Left ventricle myocardium superior (tissue), 1 donor: ENCODE measurements at places on chromosomes 16 and 17.

GRCh38 chr17:75352079-75352569 is 53.4 kb downstream of the GRB2 start:
- no peak for DNase-seq

DNA sequence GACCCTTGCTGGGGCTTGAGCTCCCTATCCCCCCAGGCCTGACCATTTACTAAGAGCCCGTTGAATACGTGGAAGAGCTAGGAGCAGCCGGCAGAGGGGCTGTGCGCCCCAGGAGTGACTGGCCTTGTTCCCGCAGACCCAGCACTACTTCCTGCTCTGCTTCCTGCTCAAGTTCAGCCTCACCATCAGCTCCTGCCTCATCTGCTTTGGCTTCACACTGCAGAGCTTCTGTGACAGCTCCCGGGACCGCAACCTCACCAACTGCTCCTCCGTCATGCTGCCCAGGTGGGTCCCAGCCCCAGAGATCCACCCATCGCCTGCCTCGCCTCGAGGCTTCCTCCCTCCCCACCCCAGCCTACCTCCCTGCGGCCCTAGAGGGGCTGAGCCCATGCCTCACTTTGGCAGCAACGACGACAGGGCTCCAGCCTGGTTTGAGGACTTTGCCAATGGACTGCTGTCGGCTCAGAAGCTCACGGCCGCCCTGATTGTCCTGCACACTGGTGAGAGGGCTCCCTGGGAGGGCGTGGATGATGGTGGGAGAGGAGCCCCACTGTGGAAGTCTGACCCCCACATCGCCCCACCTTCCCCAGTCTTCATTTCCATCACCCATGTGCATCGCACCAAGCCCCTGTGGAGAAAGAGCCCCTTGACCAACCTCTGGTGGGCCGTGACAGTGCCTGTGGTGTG is 17.2 kb downstream of the CASKIN2 start:
- DNase-seq: peak; percentile 31

DNA sequence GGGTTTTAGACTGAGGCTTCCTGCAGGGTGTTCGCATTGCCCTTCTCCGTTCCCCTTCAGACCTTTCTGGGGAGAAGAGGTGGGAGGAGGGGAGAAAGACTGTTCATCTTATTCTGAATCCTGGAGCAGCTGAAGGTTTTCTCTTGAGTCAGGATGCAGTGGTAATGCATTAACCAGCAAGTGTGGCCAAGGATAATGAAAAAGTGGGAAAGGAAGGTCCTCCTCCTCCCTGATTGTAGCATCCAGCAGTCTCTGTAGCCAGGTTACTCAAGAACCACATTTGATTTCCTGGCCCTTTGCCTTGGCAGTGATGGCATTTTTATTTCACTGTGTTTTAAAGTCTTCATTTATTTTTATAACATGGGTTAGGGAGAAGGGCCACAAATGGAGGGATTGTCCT is 59.1 kb downstream of the CYLD start:
- DNase-seq: no peak

- DNase-seq: peak; percentile 58
Measured at GRCh38 chr17:42980766-42981397, 517 bp downstream of the RUNDC1 start.

- DNase-seq: no peak
Measured at GRCh38 chr17:78512976-78513375, 64.2 kb downstream of the DNAH17 start.

DNA sequence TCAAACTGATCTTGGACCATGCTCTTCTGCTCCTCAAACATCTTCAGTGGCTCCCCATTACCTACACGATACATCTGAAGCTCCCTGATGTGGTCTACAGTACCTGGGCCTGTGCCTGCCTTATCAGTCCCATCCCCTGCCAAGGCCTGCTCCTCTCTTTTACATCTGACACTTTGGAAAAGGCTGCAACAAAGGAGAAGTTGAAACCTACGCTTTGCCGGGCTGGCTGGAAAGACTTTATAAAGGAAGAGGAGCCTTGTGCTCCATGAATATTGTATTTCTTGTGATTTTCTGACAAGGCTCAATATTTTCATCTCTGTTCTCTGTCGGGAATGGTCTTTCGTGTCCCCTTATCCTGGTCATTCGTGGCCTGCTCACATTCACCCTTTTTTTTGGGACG is 132.5 kb downstream of the XYLT1 start:
- DNase-seq: no peak

GRCh38 chr16:31083981-31084380 is 4.8 kb downstream of the PRSS53 start:
- no peak for DNase-seq

DNA sequence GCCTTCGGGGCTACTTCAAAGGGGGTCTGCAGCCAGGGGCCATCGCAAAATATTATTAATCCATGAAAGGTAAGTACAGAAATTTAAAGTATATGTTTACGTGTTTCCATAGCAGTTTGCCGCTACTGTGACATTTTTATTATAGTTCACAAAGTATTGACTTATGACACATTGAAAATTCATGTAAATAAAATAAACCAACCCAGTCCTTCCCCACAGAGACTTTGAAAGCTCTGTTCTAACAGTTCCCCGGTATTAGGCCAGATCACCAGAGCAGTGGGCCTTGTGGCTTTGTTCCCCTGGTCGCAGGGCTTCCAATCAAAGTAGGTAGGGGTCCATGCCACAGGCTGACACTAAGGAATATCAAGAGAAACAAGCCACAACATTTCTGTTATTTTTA is 13.9 kb downstream of the KIAA0753 start:
- DNase-seq: no peak

GRCh38 chr16:88735616-88736015 is 29.3 kb downstream of the CTU2 start:
- DNase-seq: no peak

GRCh38 chr16:65749506-65749905 is 617.0 kb upstream of the CDH5 start:
- no peak for DNase-seq

DNA sequence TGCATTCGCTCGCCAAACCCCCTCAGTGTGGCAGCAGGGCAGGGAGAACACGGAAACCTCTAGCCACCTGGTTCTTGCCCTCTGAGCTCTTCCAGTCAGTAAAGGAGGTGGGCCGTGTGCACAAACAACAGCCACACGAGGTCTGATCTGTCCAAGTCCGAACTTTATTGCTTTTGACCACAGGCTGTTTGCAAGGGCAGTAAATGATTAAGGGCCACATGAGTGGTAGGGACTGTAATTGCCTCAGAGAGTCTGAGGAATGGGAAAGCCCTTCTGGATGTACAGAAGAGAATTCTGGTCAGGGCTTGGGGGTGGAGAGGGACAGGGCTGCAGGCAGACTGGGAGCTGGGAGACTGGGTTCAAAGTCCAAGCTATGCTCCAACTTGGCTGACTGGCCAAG is 75.7 kb upstream of the LHX1 start:
- DNase-seq: no peak

GRCh38 chr16:75203667-75204409 is 3.1 kb downstream of the CTRB2 start:
- DNase-seq: no peak

- DNase-seq: no peak
Measured at GRCh38 chr16:69563605-69564580, 1.9 kb upstream of the NFAT5 start.

DNA sequence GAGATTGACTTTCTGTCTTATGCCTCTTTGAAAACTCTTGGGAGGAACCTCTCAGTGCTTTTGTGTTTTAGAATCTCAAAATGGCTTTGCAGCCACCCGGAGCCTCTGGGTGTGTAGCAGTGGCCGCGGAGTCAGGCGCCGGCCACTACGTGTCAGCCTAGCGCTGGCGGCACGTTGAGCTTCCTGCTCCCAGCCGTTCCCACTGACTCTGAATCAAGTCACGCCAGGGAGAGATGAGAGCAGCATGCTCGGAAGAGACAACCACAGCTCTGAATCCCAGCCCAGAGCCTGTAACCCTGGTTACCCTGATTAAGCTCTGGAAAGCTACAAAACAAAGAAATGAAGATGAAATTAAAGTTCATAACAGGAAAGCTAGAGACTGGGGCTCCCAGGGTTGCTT is 97.4 kb upstream of the CACNG5 start:
- DNase-seq: peak; percentile 72

GRCh38 chr17:30104575-30105339 is 11.9 kb upstream of the NSRP1 start:
- peak; percentile 69 for DNase-seq

GRCh38 chr17:7712111-7712771 is 5.3 kb upstream of the DNAH2 start:
- no peak for DNase-seq

DNA sequence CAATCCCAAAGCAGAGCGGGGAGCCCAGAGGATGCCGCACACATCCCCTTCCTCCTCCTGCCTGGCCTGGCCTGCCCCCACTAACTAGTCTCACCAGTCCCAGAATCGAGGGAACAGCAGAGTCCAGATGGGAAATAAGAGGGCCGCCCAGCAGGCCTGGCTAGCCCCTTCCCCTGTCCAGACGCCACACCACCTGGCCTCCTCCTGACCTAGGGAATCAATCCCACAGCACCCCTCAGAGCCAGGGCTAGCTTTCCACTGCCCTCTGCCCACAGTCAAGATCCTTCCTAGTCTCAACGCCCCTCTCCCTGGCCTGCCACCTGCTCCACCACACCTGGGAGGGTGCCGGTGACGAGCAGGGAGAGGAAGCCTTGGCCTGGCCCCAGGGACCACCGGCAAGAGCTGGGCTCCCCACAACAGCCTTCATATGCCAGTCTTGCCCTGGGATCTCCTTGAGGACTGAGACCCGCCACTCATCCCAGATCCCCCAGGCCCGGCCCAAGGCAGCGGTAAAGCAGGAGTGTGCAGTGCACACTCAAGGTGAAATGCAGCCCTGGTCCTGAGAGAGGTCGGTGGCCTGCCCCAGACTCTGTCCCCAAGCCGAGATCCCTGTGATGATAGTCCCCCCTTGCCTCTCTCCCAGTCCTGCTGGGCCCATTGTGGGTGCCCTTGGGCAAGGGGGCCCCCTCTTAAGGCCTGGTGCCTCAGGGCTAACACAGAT is 27.9 kb downstream of the KATNB1 start:
- DNase-seq: no peak

- no peak for DNase-seq
Measured at GRCh38 chr16:49440156-49441065, 66.8 kb downstream of the C16orf78 start.

DNA sequence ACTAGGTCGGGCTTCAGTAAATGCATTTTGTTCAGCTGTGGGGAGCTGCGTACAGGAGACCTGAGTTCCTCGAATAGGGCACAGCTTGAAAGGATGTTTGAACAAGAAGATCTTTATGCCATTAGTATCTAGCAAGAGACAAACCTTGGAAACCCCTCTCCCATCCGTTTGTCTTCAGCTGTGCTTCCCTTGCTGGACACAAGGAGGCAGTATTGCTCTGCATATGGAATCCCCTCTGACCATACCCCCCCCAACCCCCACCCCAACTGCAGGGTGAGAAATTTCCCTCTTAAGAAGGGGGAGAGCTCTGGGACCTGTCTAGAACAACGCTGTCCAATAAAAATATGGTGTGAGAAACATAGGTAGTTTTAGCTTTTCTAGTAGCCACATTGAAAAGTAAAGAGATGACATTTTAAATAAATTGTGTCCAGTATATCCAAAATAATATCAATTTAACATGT is 1.6 kb downstream of the MRM1 start:
- no peak for DNase-seq

DNA sequence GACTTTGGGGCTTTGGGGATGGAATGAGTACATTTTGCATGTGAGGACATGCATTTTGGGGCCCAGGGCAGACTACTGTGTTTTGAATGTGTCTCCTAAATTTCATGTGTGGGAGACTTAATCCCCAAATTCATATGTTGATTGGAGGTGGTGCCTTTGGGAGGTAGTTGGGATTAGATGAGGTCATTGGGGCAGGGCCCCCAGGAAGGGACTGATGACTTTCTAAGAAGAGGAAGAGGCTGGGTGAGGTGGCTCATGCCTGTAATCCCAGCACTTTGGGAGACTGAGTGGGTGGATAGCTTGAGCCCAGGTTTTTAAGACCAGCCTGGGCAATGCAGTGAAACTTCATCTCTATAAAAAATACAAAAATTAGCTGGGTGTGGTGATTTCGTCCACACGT is 42.8 kb upstream of the RAI1 start:
- no peak for DNase-seq

DNA sequence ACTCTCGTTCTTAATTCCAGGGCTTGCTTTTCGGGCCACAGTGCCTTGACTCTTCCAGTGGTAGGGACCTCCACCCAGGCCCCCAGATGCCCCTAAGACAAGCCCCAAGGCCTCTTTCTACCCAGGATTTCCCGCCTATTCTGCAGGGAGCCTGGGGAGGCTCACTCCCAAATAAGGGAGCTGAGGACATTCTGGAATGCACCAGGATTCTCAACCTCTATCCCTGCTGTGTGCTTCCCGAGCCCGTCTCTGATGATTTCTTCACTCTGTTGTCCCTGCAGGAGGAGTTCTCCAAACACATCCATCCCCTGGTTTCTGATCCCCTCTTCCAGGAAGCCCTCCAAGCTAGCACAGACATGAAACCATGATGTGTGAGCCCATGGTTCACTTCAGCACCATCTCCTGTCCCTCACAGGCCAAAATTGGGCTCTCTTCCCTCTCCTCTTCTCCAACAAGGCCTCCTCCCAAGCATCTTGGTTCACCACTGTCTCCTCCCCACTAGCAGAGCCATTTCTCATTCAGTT is 255.9 kb downstream of the KATNIP start:
- no peak for DNase-seq

- no peak for DNase-seq
Measured at GRCh38 chr17:1882836-1883235, 53.0 kb downstream of the RPA1 start.

DNA sequence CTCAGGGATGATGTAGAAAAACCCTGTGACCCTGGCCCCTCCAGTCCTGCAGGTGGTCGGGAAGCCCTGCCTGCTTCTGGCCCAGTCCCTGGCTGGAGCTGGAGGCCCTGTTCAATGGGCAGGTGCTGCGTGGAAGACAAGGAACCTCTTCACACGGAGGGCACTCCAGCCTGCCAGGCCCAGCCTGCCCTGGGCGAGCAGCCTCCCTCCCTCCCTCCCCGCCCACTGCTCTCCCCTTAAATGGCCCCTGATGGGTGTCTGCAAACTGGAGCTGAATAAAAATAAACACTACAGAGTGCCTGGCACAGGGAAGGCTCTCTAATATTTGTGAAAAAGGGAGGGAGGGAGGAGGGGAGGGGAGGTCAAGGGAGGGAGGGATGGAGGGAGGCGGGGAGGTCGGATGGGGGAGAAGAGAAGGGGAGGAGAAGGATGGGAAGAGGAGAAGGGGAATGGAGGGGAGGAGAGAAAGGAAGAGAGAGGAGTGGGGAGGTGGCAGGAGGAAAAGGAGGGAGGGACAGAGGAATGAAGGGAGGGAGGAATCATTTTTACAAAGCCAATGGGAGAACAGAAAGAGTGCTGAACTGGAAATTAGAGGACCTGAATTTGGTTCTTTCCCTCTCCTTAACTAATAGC is 222.8 kb upstream of the TNRC6C start:
- peak; percentile 80 for DNase-seq

DNA sequence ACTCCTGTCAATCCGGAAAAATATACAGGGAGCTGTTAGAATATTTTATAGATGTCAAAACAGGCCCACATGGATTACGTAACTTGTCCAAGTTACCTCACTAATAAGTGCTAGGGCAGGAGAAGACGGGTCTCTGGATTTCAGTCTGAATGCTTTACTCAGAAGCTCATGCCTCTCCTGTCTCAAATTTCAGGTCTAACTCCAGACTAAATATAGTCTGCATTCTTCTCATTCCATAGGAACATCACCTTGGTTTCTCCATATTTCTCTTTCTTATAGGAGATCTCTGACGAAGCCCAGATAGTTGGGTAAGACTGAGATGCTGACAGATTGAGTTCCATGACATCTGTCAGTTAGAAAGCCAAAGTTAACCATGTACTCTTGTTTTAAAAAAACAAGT is 174.2 kb downstream of the STX8 start:
- DNase-seq: no peak

- no peak for DNase-seq
Measured at GRCh38 chr17:72972263-72972951, 120.1 kb downstream of the SLC39A11 start.
